ENCODE measurements at places on chromosomes 3 and 15.
A peak's percentile ranks its signal among the peaks of the same experiment; 100 is the strongest.

DNA sequence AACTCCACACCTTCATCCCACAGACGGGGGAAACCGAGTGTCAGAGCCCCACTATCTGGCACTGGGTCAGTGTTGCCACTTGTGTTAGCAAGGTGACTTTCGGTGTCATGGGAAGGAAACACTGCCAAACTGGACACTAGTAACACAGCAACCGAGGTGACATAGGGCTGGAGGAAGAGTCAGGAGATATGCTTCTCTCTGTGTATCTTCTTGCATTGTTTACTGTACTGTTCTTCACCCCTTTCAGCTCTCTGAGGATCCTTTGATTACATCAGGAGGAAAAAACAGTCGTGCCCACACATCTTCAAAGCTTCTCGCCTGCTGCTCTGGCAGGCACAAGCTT is 109.4 kb upstream of the RAD18 start:
- DNase-seq: no peak

- no peak for DNase-seq
These were observed 54.0 kb downstream of the RAB11A start for GRCh38 chr15:65923264-65923663.

DNA sequence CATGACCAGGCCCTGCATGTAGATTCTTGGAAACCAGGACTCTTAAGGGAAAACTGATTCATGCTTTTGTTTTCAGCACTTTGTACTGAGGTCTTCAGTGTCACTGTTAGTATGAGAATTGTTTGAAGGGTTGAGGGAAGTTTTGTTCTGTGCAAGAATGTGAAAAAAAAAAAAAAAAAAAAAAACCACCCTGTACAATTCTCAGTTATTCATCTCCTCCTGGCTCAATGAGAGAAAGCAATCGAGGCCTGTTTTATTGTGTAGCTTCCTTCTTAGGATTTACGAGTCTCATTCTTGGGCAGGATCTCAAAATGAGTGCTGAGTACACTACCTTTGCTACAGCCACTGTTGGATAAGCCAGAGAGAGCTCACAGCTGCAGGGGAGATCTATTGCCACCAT is 469.5 kb downstream of the CNTN4 start:
- no peak for DNase-seq

GRCh38 chr3:192367616-192368015 is 359.7 kb downstream of the FGF12 start:
- no peak for DNase-seq

GRCh38 chr3:108088146-108088545 is 2.7 kb downstream of the CD47 start:
- no peak for DNase-seq

DNA sequence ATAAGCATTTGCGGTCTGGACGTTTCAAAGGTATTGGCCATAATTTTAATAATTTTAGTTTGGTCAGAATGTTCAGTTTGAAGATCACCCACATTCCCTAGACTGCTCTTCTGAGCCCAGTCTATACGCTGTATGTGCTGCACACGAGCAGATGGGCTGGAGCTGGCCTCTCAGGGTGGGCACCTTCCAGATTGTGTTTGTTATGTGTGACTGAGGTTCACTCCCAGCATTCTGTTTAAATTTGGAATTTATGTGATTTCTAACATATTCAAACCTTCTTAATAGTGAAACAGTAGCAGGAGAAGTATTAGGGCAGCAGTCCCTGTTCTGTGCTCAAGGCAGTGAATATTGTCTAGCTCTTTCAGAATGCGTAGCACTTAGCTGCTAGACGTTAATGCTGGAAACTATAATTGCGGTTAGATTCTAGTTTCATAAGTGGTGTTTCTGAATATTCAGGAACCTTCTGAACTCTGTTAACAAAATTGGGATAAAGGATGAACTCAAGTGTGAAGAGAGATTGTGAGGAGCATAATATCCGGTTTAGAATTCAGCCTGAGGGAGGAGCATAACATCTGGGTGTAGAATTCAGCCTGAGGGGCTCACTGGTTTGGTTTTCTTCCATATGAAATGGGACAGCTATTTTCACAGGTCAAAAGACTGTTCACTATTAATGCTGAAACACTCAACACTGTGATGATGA is 68.6 kb upstream of the RPL35A start:
- DNase-seq: no peak

GRCh38 chr15:38648121-38648843 is 83.7 kb upstream of the RASGRP1 start:
- DNase-seq: no peak

GRCh38 chr3:152583963-152584362 is 251.0 kb upstream of the P2RY1 start:
- no peak for DNase-seq

DNA sequence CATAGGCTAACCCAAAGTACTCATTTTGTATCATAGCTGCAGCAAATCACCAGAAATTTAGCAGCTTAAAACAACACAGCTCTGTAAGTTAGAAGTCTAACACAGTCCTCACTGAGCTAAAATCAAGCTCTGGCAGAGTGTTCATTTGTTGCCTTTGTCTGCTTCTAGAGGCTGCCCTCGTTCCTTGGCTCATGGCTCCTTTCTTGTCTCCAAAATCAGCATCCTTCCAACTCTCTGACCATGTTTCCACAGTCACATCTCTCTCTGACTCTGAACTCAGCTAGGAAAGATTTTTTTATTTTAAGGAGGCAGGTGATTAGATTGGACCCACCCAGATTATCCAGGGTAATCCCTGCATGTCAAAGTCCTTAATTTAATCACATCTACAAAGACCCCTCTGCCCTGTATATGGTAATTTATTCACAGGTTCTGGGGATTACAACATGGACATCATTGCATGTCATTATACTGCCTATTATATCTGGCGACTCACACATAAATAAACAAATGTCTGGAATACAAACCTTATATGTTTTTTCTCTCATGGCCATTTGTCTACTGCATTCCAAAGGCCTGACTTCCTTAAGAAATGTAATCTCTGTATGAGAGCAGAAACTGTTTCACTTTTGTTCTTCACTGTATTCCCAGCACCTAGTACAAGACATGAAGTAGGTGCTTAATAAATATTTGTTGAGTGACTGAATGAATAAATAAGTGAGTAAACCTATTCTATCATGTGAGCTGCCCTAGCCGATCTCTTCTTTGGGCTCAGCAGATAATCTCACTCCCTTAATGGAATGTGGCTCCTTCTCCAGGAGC is 15.1 kb upstream of the UACA start:
- DNase-seq: no peak

DNA sequence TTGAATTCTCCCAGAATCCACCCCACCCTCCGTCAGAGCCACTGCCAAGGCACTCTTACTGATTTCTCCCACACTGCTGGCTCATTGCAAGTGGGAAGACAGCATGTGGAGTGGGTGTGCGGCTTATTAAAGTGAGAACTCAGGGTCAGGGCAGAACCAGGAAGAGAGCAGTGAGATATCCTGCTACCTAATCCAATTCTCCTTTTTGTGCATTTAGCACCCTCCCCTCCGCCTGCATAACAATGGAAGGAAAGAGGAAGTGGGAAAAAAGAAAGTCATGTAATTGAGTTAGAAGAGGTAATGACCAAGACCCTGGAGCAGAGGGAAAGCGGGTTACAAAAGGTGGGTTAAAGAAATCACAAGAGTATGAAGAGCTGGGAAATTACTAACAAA is 27.8 kb upstream of the PIK3CB start:
- DNase-seq: no peak

GRCh38 chr3:8733332-8734094 is at the start of gene CAV3:
CAV3 (plus strand) TSS chr3:8733802; CDS start chr3:8733877, 75 bp downstream.
- no peak for DNase-seq

GRCh38 chr3:97872525-97873042 is 50.8 kb downstream of the CRYBG3 start:
- no peak for DNase-seq

GRCh38 chr3:134291319-134292254 is 40.9 kb upstream of the RYK start:
- no peak for DNase-seq

- peak; percentile 43 for DNase-seq
These were observed 119.2 kb downstream of the SHQ1 start for GRCh38 chr3:72728958-72729467.

Measured in NCI-H2171 (cell line).